Skeletal muscle tissue (tissue), 5 donors: ENCODE measurements at places on chromosomes 5 and 9. TPM values are rescaled to one million over a fixed set of nuclear protein-coding genes. Genes with fewer than 3 reads are reported as not detected.

The FGF18 gene
- 3.1 TPM for total RNA-seq

The CDO1 gene
- 24.0 TPM for total RNA-seq

The PCDHB10 gene
- total RNA-seq = 2.6 TPM

The SHOC1 gene
- total RNA-seq = not detected

The PANK3 gene
- 38.6 TPM for total RNA-seq

The IFNA4 gene
- total RNA-seq = not detected

The PKD2L2 gene
- 2.6 TPM for total RNA-seq

The NMUR2 gene
- not detected for total RNA-seq

The NTNG2 gene
- total RNA-seq = under 0.01 TPM

The LECT2 gene
- not detected for total RNA-seq

The ATP10B gene
- total RNA-seq = under 0.01 TPM

The KCTD16 gene
- under 0.01 TPM for total RNA-seq

The INSL6 gene
- not detected for total RNA-seq

The AMACR gene
- 4.2 TPM for total RNA-seq

The MEIKIN gene
- total RNA-seq = 0.52 TPM

The CDKN2B gene
- not detected for total RNA-seq

The SOHLH1 gene
- total RNA-seq = under 0.01 TPM

The IFNE gene
- not detected for total RNA-seq

The LHX2 gene
- total RNA-seq = under 0.01 TPM

The JADE2 gene
- total RNA-seq = 1.6 TPM

The ANKRD34B gene
- under 0.01 TPM for total RNA-seq

The PCDHGB5 gene
- total RNA-seq = 3.7 TPM

The ZNF782 gene
- 5.2 TPM for total RNA-seq

The FBXL17 gene
- total RNA-seq = 22.4 TPM

The TEX48 gene
- not detected for total RNA-seq

The MYOT gene
- 54.8 TPM for total RNA-seq

The ZFR gene
- total RNA-seq = 67.8 TPM

The CDH9 gene
- not detected for total RNA-seq

The FOXD4L3 gene
- total RNA-seq = not detected

The ZNF346 gene
- 12.0 TPM for total RNA-seq

The TAF11L10 gene
- total RNA-seq = not detected

The LRRC70 gene
- 5.7 TPM for total RNA-seq

The ZNF658 gene
- 9.9 TPM for total RNA-seq

The ITGA1 gene
- 22.4 TPM for total RNA-seq

The BARHL1 gene
- not detected for total RNA-seq

The PDZD2 gene
- 2.6 TPM for total RNA-seq

The MARVELD2 gene
- total RNA-seq = 0.52 TPM

The MTMR12 gene
- total RNA-seq = 15.1 TPM

The CDKN2B-AS1 gene
- total RNA-seq = 0.52 TPM

The SV2C gene
- total RNA-seq = under 0.01 TPM

The GABRP gene
- total RNA-seq = under 0.01 TPM
